GM03348 (cell line): ENCODE measurements at places on chromosomes 2 and 18.

DNA sequence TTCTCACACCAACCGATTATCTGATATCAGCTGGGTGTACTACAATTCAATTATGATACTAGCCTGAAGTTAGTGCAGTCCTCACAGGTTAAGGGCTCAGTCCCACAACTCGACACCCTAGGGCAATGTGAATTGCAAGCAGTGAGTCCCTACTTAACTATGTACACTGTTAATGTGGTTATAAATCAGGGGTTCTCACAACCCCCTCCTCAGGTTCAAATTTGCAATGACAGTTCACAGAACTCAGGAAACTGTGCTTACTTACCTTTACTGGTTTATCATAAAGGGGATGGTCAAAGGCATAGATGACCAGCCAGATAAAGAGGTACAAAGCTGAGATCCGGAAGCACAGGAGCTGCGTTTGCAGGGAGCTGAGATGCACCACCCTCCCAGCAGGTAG, 1379.1 kb upstream of the CDH2 start:
- DNase-seq: no peak

DNA sequence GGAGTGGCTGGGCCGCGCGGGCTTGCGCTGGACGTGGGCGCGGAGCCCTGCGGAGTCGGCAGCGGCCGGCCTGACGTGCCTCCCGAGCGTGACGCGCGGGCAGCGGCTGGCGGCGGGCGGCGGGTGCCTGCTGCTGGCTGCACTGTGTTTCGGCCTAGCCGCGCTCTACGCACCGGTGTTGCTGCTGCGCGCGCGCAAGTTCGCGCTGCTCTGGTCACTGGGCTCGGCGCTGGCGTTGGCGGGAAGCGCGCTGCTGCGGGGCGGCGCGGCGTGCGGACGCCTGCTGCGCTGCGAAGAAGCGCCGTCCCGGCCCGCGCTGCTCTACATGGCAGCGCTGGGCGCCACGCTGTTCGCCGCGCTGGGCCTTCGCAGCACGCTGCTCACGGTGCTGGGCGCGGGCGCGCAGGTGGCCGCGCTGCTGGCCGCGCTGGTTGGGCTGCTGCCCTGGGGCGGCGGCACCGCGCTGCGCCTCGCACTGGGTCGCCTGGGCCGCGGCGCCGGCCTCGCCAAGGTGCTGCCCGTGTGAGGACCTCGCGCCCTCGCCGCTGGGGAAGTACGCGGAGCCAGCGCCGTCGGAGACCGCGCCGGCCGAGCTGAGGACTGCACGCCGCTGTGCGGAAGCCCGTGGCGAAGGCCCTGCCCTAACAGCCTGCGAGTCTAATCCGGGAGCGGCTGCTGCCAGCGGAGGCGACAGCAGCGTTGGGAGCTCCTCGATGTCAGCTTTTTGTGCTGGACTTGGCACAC, 526 bp downstream of the SFT2D3 start:
- peak; percentile 88 for DNase-seq

- DNase-seq: peak; percentile 46
Measured at GRCh38 chr18:45106331-45106774, 425.7 kb downstream of the SETBP1 start.

DNA sequence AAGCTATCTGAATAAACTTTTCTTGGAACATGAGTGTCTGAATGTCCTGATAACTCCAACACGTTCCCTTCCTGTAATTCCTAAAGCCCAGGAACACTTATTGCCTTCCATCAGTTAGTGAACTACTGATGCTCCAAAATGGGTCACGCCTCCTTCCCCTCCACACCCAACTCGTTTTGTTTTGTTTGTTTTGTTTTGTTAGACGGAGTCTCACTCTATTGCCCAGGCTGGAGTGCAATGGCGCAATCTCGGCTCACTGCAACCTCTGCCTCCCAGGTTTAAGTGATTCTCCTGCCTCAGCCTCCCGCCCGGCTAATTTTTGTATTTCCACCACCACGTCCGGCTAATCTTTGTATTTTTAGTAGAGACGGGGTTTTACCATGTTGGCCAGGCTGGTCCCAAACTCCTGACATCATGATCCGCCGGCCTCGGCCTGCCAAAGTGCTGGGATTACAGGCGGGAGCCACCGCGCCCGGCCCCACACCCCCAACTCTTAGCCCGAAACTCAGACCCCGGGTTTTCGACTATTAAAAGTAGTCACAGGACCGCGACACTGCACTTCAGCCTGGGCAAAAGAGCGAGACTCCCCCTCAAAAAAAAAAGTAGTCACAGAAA, 774 bp downstream of the IER3IP1 start:
- peak; percentile 18 for DNase-seq

DNA sequence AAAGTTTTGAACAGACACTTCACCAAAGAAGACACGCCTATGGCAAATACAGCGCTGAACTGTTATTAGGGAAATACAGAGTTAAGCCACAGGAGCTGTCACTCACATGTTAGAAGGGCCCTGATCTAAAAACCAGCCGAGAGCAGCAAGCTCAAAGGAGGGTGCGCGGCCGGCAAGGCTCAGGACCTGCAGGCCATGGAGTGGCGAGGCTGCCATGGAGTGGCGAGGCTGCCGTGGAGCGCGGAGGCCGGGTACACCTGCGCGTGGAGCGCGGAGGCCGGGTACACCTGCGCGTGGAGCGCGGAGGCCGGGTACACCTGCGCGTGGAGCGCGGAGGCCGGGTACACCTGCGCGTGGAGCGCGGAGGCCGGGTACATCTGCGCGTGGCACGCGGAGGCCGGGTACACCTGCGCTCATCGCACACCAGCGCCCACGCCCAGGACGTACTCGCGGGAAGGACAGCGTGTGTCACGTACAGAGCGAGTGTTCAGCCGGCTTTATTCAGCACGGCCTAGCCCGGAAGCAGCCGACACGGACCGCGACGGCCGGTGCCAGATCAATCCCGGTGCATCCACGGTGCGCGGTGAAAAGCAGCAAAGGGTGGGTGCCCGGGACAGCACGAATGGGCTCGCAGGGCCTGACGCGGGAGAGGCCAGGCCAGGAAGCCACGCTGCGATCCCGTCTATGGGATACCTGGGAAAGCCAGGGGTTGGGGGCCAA, 68.8 kb downstream of the SLC66A2 start:
- no peak for DNase-seq

- DNase-seq: no peak
Measured at GRCh38 chr2:109434351-109434750, 179.4 kb downstream of the SEPTIN10 start.

- peak; percentile 85 for DNase-seq
Measured at GRCh38 chr2:55111570-55112228, 61.4 kb upstream of the RTN4 start.

GRCh38 chr2:30862054-30862651, 54.9 kb upstream of the CAPN13 start:
- DNase-seq: peak; percentile 77

GRCh38 chr18:33745151-33745795, 167.3 kb downstream of the ASXL3 start:
- no peak for DNase-seq
